Natural killer cell treated with Interleukin-12 subunit alpha and Interleukin-12 subunit beta and Interleukin-15 and Interleukin-18, amount 100 ng/mL, for 72 hours (primary cell): ENCODE measurements at places on chromosomes 12 and 14. TPM values are rescaled to one million over a fixed set of nuclear protein-coding genes. Genes with fewer than 3 reads are reported as not detected.

DNA sequence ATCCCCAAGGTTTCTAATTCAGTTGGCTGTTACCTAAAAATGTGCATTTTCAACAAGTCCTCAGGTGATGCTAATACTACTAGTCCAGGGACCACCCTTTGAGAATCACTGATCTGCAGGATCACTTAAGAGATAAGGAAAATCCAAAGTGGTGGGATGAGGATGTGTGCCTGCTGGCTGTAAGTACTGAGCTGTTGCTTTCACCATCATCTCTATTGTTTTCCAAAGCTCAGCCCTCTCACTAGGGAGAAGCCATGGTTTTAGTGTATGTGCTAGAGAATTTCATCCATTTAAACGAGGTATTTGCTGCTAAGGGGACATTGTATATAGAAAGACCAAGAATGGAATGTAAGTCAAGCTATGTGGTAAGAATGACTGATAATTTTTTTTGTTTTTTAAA lies 202.3 kb downstream of the KIF21A start:
- DNase-seq: no peak

DNA sequence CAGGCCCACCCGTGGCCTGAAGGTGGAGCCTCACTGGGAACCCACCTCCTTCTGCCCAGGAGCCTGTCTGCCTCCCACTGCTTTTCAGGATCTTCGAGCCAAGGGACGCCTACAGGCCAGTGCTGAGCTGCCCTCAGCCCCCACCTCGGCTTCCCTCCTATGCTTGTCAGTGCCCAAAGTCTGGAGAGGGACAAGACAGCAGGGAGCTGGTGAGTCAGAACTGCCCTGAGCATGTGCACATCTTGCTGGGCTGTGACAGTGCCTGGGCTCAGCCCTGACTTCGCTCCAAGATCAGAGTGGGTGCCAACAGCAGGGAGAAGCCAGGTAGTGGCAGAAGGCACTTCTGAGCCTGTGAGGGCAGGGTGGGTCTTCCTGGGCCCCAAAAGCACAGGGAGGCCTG lies 286.8 kb downstream of the AEBP2 start:
- DNase-seq: no peak

Gene PLCZ1
- not detected for total RNA-seq

Gene SLC8A3
- total RNA-seq: 1.1 TPM

DNA sequence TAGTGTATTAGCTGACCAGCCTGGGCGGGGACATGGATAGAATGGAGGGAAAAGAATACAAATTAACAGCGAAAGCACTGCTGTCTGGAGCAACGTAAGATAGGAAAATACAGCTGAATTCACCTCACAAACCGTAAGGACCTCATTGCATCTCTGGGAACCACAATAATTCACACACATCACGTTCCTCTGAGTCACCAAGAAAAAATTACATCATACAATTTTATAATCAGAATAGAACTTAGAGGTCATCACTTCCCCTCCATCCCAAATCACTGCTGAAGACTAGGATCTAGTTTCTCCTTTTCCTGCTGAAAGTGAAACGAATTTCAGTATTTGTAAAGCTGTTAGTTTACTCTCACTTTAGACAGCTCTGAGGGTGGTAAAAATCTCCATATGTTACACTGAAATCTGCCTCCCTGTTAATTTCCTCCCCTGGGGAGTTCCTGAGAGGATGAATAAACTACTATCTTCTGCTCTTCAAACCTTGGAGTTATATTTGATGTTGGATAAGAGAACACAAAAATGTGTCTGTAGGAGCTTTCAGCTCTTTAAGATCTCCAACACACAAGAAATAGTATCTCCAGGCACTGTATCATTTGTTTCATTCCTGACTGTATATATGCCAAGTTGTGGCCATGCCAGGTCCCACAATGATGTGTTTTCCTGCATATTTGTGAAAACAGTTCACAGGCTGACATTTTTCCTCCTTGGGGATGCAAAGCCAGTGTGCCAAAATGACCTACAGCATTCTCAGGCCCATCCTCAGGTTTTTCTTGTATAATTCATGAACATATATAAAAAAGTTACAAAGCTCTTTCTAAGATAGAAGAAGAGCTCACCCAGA lies 63.8 kb upstream of the SSTR1 start:
- DNase-seq: no peak

- no peak for DNase-seq
These were observed 6.4 kb upstream of the SLC38A4 start for GRCh38 chr12:46832130-46832704.

DNA sequence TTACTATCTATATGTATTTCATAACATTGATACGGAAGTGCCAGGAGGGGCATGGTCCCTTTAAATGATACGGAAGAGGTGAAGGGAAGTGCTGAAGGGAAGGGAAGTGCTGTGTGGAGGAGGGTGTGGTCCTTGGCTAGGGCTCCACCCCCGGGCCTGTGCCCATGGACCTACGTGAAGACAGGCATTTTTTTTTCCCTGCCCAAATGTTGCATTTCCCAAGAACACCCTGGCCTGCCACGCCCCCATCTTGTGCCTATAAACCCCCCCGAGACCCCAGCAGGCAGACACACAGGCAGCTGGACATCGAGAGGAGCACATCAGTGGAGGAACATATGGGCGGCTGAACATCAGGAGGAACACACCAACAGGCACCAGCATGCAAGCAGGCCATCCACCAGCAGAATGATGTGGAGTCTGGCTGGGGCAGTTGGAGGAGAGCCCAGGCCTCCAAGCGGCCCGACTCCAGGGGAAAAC lies 134.1 kb downstream of the SLC41A2 start:
- no peak for DNase-seq

Gene SERPINA1
- 0.38 TPM for total RNA-seq

DNA sequence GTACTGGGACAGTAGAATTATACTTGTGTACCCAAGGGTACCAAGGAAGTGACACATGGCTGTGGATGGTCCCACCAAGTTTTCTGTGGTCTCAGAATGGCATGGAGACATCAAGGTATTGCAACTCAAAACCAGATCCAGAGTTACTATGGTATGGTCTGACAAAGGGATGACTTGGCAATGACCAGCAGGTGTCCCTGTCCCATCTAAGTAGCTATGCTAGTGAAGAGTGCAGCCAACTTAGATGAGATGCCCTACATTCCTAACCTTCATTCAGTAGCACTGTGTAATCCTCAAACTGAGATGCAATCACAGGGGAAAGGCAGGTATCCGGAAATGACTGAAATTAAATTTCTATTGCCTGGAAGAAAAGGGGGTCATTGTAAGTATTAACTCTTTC lies 188.7 kb upstream of the TMEM260 start:
- no peak for DNase-seq

Gene ATG101
- total RNA-seq: 55.1 TPM

Gene PDE3A
- not detected for total RNA-seq

Gene PTPN6
- 71.6 TPM for total RNA-seq

Gene GPR84
- total RNA-seq: 23.5 TPM

DNA sequence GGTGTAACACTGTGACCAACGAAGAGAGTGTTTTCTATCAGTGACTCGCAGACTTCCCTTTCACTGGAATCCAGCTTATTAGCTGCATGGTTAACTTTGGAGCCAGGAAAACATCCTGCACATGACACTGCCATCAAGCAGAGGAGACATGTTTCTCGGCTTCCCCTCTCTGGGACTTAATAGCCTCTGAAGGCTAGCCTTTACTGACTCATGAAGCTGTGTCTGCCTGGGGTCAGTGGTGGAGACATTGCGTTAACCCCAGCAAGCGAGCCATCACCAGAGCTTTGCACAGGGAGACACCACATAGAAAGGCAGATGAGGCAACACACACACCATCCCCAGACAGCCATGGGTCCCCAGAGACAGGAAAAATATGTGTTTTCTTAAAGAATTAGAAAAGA lies 126.9 kb upstream of the PRICKLE1 start:
- no peak for DNase-seq

DNA sequence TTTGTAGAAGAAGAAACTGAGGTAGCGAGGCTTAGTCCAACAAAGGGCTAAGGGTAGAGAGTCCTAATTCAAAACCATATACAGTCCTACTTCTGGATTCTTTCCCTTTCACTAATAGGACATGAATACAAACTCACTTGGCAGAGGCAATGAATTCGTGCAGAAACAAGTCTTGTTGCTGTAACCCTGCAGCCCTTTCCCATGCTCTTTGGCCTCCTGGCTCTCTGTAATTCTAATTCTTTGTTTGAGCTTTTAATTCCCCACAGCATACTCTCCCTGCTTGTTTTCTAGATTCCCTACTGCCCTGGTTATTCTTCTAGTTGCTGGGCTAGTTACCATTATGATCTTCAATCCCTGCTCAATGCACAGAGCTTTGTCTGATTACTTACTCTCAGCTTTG lies 381.4 kb downstream of the ETNK1 start:
- DNase-seq: no peak

Gene MAP3K9
- total RNA-seq: 4.2 TPM

Gene RNASE3
- total RNA-seq: not detected

Gene SLCO1B1
- not detected for total RNA-seq

DNA sequence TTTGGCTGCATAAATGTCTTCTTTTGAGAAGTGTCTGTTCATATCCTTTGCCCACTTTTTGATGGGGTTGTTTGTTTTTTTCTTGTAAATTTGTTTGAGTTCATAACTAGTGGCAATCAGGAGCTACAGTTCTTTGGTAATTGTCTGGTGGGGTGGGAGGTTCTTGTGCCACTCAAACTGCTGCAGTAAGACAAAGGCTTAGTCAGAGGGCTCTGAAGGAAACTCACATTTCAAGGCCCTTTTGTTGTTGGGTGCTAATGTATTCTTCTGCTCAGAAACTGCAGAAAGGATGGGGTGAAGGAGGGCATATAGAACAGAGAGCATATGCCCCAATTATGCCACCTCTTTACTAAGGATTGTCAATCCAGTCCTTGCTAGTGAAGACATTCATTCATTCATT lies 21.9 kb downstream of the MYRFL start:
- no peak for DNase-seq

Gene CCDC197
- not detected for total RNA-seq

- DNase-seq: no peak
These were observed 46.8 kb upstream of the EIF5 start for GRCh38 chr14:103286968-103287850.

Gene LRP6
- 0.10 TPM for total RNA-seq

GRCh38 chr14:93645200-93645599 lies 143.1 kb downstream of the PRIMA1 start:
- no peak for DNase-seq

GRCh38 chr14:84885061-84885460 lies 644.9 kb upstream of the FLRT2 start:
- no peak for DNase-seq

Gene SERPINA3
- total RNA-seq: not detected

Gene NOVA1
- not detected for total RNA-seq

GRCh38 chr12:76236640-76237039 lies 111.6 kb downstream of the BBS10 start:
- no peak for DNase-seq

DNA sequence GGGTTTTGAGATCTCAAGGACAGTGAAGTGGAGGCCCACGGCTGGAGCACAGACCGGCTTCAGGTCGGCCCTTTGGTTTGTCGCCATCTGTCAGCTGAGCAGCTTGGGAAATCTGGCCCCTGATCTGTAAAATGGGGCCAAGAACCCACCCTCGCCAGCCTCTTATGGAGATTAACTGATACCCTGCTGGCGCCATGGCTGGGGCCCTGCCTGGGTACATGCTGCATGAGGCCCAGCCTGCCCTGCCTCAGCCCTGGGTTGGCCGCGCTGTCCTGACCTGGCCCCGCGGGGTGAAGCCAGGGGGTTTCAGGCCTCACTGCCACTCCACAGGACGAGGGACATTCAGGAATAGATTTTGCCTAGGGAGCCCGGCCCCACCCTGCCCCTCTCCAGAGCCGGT lies 33.9 kb upstream of the MEG3 start:
- peak; percentile 53 for DNase-seq

Gene TAPBPL
- total RNA-seq: 26.3 TPM

- DNase-seq: no peak
These were observed 76.7 kb downstream of the NCOR2 start for GRCh38 chr12:124490584-124491305.
